ENCODE measurements at places on chromosomes 7 and 10.

GRCh38 chr10:44811072-44811471 is 100.1 kb upstream of the TMEM72 start:
- DNase-seq = no peak

DNA sequence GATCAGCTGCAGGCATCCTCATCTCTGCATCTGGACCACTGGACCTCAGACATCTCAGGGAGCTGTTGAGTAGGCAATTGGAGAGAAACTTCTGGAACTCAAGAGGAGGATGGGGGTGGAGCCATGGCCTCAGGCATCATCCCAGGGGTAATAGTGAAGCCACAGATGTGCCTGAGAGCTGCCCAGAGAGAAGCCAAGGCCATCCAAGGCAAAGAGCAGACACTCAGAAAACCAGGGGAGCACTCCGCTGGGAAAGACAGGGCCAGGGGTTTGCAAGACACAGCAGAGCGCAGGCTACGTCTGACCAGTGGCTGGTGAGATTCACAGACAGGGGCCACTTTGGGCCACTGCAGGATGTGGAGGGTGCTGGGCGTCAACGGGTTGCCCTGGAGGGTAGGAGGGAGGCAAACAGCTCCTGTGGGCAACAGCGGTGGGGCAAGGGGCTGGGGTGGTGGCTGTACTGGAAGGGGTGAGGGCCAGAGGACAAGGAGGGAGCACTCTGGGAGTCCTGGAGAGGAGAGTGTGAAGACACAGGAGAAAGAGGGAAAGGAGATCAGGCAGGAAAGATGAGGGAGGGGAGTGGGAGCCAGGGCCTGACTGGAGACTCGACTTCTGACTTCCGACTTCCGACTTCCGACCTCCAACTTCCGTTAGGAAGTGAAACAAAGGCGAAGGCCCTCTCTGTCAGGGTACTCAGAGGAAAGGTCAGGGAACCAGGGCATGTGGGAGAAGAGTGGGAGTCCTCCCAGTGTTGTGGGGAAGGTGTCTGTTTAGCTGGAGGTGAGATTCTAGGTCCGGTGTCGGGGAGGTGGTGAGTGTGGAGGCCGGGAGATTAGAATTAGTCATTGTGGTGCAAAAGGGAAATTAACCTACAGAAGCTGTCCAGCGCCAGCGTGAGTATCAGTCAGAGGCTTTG is 69.7 kb upstream of the ANTXRL start:
- DNase-seq = no peak

DNA sequence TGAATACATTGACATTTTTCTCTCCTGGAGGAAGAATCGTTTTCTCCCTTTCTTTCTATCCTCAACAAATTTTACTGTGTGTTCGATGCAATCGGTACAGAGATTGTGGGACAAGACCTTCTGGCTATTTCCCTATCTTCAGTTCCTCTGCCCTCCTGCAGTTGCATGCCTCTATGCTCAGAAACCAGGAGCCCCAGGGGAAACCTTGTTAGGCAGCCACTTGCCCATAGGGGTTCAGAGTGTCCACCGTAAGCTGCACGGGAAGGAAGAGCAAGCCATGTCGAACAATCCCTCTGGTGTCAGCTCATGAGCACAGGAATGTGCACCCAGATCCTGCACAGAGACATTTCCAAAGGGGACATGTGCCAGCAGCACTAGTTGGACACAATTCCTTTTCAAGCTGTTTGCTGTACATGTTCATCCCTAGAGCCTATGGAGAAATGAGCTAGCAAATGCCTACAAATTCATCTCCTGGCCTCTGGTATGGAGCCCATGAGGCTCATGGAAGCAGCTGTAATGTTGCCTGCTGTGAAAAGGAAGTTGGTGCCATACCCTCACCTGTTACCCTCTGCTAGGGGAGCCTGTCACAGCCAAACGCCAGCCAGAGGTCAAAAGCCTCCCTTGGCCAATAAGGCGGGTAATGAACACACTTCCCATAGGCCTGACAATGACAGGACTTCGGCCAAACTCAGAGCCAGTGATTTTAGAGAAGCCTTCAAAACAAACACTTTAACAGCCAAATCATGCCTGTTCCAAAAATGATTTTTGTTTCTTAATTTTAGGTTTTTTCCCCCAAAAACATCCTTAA is 35.9 kb upstream of the ASAH2 start:
- no peak for DNase-seq

GRCh38 chr7:99011706-99012404 is 132.1 kb downstream of the SMURF1 start:
- DNase-seq = no peak

- DNase-seq = no peak
Observed at GRCh38 chr10:13632440-13632839, 45.7 kb downstream of the PRPF18 start.

- no peak for DNase-seq
Observed at GRCh38 chr7:128124786-128125185, 93.5 kb upstream of the LRRC4 start.

- no peak for DNase-seq
Observed at GRCh38 chr10:90592638-90593302, 265.1 kb downstream of the HTR7 start.

- no peak for DNase-seq
Observed at GRCh38 chr7:157318015-157318706, 18.6 kb upstream of the DNAJB6 start.

GRCh38 chr7:13476881-13477444 is 512.5 kb downstream of the ETV1 start:
- no peak for DNase-seq

DNA sequence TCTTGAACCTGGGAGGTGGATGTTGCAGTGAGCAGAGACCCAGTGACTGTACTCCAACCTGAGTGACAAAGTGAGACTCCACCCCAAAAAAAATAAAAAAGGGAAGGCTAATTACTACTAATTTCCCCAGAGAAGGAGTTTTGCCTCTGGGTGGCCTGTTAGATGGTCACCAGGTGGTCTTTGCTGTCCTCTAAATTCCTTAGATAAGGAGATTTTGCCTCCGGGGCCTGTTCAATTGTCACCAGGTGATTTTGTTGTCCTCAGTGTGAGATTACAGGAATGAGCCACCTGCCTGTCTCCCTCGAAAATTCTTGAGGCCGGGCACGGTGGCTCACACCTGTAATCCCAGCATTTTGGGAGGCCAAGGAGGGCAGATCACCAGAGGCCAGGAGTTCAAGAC is 24.4 kb upstream of the ZMIZ2 start:
- DNase-seq = no peak

DNA sequence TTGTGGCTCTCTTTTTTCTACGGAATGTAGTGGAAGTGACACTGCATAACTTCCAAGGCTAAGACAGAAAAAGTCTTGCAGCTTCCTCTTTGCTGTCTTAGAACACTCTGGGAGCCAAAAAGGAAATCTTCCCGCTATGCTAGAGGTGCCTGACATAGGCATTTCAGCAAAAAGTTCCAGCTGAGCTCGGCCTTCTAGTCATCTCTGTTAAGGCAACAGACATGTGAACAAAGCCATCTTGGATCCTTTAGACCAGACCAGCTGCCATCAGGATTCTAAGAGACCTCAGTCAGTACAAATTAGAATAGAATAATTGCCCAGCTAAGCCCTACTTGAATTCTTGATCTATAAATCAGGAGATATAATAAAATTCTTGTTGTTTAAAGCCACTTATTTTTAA is 16.3 kb upstream of the COL1A2 start:
- DNase-seq = no peak

GRCh38 chr7:42055171-42055570 is 181.8 kb downstream of the GLI3 start:
- no peak for DNase-seq

- DNase-seq = no peak
Observed at GRCh38 chr10:108735380-108735779, 1187.9 kb downstream of the XPNPEP1 start.

GRCh38 chr10:75743291-75743778 is 311.9 kb downstream of the LRMDA start:
- no peak for DNase-seq

GRCh38 chr10:21019436-21019835 is 122.3 kb upstream of the NEBL start:
- no peak for DNase-seq

- DNase-seq = no peak
Observed at GRCh38 chr7:141696348-141696747, 5.6 kb downstream of the DENND11 start.

DNA sequence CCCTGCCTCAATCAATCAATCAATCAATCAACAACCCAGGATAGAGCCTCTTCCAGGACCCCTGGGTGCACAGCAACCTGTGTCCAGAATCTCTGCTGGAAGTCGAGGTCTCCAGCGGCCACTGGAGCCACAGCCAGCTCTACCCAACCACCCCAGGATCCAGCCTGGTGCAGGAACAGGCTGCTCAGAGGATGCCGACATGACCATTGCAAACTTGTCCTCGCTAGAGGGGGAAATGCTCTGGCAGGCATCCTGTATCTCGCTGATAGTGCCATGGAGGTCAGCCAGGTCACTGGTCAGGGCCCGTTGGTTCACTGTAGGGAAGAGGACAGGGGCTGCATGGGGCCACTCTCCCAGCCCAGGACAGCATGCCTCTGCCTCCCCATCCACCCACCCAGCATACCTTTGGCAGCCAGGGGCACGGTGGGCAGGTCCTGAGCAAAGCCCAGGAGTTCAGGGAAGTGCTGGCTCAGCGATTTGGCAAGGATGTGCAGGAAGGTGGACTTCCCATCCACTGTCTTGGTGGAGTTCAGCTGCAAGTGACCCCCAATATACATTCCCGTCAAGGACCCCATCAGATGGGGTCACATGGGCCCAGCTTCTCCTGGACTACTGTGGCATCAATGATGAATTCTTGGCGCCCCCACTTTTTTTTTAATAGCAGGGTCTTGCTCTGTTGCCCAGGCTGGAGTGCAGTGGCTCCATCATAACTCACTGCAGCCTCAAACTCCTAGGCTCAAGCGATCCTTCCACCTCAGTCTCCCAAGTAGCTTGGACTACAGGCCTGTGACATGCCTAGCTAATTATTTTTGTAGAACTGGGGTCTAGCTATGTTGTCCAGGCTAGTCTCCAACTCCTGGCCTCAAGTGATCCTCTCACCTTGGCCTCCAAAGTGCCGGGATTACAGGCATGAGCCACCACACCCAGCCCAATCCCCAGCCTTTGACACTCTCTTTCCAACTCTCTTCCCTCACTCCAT is 49.4 kb downstream of the GRID2IP start:
- no peak for DNase-seq

- no peak for DNase-seq
Observed at GRCh38 chr7:42108803-42109528, 128.0 kb downstream of the GLI3 start.

DNA sequence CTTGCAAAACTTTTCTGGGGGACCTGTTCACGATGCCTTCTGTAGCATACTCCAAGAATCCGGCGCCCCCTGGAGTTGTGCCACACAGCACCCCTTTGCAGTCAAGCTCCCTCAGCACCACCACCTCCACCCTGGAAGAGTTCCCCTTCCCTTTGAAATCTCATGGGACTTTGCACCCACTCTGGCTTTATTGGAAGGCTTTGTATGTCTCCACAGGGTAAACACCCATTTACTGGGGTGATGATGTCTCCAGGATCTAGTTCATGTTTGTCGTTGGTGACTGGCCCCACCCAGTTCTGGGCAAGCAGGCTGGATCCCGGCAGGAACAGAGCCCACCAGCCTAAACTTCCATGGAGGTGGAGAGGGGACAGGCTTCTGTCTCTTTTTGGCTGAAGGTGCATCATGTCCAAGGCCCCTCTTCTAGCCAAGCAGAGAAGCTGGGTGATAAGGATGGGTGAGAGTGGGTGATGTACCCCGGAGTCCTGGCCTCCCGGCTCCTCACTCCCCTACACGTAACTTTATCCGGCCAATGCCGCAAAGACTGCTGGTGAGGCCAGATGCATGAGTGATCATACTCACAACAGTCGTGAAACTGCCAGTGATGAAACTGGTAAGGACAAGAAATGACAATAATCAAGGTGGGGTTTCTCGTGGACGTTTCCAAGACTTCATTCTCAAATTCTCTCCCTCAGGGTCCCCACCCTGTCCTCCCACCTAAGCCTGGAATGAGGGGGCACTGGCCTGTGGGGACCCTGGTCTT is 695 bp upstream of the CLDN4 start:
- DNase-seq = no peak

DNA sequence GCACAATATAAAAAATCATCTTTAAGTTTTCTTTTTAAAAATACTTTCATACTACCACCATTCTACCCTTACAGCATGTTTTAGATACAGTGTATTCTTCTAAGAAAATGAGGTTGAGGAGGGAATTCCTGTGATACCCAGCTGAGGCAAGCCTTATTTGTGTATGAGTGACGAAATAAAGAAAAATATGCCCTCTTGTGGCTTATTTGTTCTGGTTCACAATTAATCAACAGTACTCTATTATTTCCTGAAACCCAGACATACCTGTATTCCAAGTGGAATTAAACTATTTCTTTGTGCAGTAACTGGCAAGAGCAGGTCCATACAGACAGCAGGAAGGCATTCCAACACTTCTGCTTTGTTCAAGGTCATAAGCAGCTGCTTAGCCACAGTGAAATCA is 4.5 kb upstream of the SEMA3D start:
- no peak for DNase-seq

GRCh38 chr7:151690606-151691005 is 170.9 kb upstream of the RHEB start:
- no peak for DNase-seq

- DNase-seq = no peak
Observed at GRCh38 chr7:50502001-50502684, 52.0 kb upstream of the FIGNL1 start.

- no peak for DNase-seq
Observed at GRCh38 chr10:16835228-16835627, 18.0 kb upstream of the RSU1 start.

DNA sequence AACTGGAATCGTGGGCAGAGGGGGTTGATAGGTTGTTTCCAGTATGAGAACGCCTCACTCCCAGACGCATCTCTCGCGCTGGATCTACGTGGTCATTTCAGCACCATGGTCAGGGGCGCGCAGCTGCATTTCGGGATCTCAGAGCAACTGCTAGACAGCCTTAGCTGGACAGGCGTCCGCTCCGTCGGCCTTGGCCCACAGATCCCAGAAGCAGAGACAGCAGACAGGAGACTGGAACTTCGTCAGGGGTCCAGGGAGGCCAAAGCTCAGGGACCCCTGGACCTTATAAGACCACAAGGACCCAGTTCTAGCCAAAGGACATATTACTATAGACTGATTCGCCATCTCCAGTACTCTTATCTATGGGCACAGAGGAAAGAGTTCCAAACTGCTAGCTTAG is 5.3 kb downstream of the NEUROG3 start:
- no peak for DNase-seq

GRCh38 chr10:25048450-25048849 is 32.0 kb downstream of the THNSL1 start:
- DNase-seq = no peak

Data from stimulated activated CD8-positive, alpha-beta memory T cell treated with anti-CD3 and anti-CD28 coated beads, Interleukin-7, amount 100 ng/mL, for 1 hour (primary cell).